DND-41 (cell line): ENCODE measurements at places on chromosomes 6 and 20.

DNA sequence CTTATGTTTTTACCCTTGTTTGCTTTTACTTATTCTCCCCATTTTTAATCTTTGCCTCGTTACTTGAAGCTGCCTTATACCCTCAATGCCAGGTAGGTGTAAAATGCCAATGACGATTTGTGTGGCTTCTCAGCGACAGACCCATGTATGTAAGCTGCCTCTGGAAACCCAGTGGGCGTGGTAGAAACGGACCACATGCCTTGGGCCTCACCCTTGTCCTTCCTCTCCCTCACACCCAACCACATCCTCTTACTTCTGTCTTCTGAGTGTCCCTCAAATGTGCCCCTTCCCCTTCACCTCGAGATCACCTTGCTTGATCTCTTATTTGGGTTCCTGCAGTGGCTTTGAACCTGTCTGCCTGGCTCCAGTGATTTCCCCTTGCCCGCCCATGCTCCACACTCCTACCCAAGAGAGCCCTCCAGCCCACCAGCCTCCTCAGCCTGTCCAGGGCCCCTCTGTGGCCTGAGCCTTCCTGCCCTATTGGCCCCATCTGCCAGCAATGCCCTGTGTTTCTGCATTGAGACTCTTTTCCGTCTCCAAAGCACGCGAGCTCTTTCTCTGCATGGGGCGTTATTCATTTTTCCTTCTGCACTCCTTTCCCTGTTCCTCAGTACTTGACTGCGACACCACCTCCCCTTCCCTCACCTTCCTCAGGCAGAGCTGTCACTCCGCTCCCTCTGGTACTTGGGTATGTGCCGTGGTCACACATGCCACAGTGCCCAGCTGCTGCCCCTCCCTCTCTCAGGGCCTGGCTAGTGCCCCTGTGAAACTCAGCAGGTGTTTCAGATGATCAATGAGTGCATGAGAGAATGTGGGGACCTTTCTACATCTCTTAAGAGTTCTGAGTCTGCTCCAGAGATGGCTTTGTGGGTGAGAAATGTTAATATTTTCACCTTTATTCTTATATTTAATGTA is 115.4 kb downstream of the SLX4IP start:
- no peak for DNase-seq

DNA sequence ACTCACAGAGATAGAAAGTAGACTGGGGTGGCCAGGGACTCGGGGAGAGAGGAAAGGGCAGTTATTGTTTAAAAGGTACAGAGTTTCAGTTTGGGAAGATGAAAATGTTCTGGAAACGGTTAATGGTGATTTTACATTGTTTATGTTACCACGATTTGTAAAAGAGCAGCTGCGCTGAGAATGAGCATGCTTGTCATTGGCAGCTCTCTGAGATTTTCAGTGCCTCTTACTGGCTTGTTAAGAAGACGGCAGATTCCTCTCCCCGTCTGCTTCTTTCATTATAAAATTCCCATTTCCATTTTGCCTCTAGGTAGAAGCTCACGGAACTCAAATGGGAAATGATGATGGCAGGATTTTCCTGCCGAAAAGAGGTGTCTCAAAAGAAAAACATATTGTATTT is 39.7 kb upstream of the PPP1R3G start:
- no peak for DNase-seq

DNA sequence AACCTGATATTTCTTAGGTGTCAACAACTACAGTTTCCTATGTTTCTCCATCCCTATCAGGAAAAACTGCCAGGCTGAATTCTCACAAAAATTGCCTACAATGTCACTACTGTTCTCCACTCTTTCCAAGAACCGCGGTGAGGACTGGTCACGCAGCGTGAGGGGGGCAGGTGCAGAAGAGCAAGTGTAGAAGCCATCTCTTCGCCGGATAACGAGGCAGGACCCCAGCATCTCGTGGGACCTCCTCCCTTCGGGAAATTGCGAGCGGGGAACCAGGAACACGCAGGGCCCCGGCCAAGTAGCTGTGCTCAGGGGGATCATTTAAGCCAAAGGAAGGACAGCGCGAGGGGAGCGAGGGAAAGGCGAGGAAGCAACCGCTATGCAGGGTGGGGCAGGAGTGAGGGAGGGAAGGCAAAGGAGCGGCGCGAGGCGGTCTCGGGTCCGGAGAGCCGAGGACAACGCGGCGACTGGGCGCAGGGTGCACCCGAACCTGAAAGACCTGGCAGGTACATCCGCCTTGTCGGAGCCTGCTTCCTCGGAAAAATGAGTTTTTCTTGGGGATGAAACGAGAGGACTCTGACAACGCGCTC is 559 bp downstream of the APMAP start:
- DNase-seq = peak; percentile 52

GRCh38 chr6:92259171-92259570 is 1160.2 kb downstream of the EPHA7 start:
- DNase-seq = no peak

GRCh38 chr20:20835897-20836296 is 123.5 kb upstream of the RALGAPA2 start:
- DNase-seq = no peak

- DNase-seq = no peak
These were observed 138.3 kb upstream of the TSHZ2 start for GRCh38 chr20:52833901-52834300.

DNA sequence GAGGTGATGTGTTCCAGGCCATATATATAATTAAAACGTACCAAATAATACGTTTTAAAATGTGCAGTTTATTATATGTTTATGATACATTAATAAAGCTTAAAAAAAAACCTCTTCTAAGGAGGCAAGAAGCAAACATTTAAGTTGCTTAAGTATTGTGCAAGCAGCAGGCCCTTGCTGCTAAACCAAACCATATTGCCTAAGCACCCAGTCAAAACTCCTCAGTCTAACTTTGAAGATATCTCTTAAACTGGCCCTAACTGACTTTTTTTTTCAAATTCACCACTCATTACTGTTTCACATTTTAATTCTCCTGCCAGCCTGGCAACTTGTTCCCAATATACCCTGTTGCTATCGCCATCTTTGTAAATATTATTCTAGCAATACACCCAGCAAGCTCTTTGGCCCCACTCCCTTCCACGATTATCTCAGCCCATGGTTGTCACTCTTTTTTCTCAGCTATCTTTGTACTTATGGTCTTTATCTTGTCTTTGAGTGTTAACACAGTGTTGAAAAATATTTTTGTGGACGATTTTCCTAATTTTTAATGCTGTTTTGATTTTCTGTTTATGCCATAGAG is 60.9 kb downstream of the C6orf58 start:
- DNase-seq = no peak

- no peak for DNase-seq
These were observed 681.0 kb downstream of the C6orf118 start for GRCh38 chr6:164628302-164628931.

GRCh38 chr6:144211160-144211559 is 60.8 kb downstream of the STX11 start:
- no peak for DNase-seq

DNA sequence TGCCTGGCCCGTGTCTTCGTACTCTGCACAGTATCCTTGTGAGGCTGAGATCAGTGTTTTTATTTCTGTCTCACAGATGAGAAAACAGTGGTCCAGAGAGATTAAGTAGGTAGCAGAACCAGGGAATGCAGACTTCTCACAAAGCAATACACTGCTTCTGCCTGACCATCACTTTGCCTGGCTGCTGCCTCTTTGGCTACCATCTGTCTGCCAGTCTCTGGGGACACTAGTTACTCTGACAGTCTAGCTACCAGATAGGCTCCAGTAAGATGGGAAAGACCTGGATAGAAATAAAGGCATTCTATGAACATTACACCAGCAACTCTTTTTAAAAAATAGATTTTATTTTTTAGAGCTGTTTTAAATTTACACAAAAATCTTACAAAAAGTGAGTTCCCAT is 96.9 kb downstream of the PHACTR3 start:
- DNase-seq = no peak

- DNase-seq = no peak
These were observed 442.2 kb upstream of the MAN1A1 start for GRCh38 chr6:119791736-119792135.

DNA sequence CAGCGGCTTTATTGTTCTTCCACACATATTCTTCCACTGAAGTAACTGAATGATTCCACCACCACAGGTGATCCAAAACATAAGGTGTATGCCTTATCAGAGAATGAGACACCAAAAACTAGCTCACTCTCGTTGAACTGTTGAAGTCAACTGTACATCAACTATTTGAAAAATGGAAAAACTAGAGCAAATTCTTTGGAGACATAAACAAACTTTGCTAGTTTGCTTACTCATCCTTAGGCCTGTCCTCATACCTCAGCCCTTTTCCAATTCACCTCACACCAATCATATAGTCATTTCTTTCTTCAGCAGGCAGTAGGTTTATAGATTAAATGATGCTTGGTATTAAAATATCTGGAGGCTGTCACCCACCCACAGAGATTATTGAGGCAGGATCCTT is 77.1 kb upstream of the RNF217 start:
- no peak for DNase-seq

DNA sequence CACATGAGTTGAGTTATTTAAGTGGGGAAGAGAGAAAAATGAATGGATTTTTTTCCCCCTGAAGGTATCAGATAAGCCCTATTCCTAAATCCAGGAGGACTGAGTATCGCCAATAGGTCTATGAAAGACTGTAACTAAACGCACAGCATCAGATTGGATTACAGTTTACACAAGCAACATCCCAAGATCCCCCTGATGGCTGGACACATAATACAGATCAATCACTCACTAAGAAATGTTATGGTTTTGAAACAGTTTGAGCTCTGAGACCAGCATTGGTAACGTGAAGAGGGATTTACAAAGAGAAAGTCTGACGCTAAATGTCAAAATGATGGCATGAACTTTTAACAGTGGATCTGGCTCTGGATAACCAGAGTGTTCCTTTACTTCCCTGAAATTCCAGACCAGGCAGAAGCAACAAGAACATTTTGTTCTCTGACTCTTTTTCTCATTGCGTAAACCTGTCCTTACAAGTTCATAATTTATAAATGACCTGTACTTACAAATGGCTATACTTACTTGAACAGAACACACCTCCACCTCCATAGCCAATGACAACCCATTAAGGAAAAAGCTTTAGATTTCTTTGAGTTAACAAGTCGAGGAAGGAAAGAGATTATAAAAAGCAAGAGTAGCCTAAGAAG is 131.8 kb upstream of the BEND3 start:
- DNase-seq = no peak

DNA sequence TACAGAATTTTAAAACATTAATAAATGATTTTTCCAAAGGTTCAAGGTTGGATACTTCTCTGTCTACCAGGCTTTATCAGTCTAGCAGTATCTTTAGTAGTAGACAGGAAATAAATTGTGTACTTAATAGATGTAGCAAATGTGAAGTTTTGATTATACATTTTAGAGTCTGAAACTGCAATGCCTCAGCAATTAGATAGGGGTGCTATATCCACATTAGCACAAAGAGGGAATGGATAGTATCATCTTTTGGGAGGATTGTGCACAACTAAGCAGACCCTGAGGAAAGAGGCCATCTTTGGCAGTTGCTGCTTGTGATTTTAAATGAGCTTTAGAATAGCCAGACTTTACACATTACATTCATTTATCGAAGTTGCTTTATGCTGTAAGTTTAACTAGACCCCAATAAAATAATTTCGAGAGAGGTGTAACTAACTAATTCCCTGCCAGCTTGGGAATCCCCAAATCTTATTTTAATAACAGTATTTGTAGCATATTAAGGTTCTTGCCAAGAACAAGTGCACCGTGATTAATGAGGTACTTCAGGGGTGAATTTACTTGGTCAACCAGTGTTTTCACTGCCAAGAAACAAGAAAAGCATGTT is 2.8 kb downstream of the KCNQ5 start:
- no peak for DNase-seq

GRCh38 chr6:168858926-168859325 is 394.7 kb downstream of the THBS2 start:
- no peak for DNase-seq

- DNase-seq = no peak
These were observed 2.7 kb upstream of the SIRPG start for GRCh38 chr20:1660246-1660645.

- no peak for DNase-seq
These were observed 171.2 kb upstream of the SULF2 start for GRCh38 chr20:47956268-47956995.

DNA sequence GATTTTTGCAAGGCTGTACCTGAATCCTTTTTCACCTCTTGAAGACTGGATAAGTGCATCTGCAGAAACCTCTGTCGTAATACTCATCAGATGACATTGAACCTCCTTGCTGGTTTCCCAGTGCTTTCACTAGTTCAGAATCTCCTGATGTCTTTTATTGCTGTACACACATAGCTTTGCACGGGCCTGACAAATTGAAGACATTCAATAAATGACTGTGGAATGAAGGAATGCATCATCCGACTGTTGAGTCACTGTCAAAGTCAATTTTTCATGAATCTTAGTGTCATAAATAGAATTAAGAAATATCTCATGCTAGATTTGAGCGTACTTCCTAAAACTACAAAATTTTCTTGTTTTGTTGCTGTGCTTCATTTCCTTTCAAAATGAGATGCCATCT is 598.2 kb upstream of the MAP3K7 start:
- DNase-seq = no peak

DNA sequence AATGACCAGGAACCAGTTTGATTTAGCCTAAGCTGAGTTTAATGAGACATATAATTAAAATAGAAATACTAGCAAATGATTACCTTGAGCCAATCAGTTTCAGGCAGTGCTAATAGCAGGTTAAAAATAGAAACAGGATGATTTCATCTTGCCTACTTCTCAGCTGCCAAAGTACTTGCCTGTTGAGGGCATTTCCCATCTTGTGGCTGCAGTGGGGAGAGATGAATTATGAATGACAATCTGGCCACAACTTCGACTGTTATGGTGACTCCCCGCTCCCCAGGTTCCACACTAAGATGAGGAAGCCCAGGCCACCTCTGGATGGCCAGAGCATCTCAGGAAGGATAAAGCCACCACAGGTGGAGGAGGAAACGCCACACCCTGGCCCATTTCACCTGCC is 31.3 kb downstream of the MBOAT1 start:
- no peak for DNase-seq

DNA sequence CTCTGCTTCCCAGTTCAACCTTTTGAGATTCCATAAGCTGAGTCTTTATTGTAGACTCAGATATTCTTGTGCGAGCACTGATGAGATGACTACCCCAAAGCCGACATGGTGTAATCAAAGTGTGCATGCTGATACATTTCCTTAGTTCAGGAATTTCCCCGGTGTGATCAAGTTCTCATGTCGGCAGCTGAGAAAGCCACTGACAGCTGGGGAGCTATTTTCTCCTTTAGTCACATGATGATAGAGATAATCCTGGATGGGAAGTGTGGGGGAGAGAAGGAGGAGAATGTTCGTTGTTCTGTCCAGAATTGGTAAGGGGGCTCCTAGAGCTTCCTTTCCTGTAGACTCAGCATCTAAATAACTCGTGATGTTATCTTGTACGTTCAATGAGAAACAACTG is 7.7 kb upstream of the CAP2 start:
- DNase-seq = no peak

- DNase-seq = no peak
These were observed 18.9 kb upstream of the SLC13A3 start for GRCh38 chr20:46670228-46670584.

DNA sequence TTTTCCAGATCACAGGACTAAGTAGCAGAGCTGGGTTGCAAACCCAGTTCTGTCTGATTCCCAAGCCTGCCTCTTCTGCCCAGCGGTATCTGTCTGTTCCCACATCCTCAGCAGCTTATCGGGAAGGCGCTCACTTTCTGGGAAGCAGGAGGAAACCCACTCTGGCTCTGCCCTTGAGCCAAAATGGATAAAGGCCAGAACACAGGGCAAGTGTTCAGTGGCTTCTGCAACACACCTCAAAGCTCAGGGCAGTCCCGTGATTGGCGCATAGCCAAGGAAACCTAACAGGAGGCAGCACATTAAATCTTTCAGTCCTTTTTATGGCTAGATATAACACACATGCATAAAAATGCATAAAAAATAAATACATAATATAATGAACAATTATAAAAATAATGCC is 262.2 kb downstream of the NRN1 start:
- DNase-seq = no peak
